Right lung (tissue), 10 donors: ENCODE measurements at places on chromosomes 4 and X. TPM values are rescaled to one million over a fixed set of nuclear protein-coding genes. Genes with fewer than 3 reads are reported as not detected.

- no peak for DNase-seq
Measured at GRCh38 chr4:108078024-108078733, 88.5 kb downstream of the HADH start.

GRCh38 chrX:23855569-23855968 is 52.2 kb downstream of the APOO start:
- no peak for DNase-seq

DNA sequence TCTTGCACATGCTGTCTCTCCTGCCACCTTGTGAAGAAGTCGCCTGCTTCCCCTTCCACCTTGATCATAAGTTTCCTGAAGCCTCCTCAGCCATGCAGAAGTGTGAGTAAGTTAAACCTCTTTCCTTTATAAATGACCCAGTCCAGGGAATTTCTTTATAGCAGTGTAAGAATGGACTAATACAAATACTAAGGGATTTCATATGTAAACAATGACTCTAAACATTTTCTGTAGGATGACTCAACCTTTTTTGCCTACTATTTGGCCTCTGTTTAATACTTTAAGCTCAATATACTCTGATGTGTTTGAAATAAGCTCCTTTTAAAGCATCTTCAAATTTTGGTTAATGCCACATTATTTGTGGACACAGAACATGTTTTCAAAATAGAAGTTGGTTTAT is 813.5 kb upstream of the SLIT2 start:
- DNase-seq, result no peak

DNA sequence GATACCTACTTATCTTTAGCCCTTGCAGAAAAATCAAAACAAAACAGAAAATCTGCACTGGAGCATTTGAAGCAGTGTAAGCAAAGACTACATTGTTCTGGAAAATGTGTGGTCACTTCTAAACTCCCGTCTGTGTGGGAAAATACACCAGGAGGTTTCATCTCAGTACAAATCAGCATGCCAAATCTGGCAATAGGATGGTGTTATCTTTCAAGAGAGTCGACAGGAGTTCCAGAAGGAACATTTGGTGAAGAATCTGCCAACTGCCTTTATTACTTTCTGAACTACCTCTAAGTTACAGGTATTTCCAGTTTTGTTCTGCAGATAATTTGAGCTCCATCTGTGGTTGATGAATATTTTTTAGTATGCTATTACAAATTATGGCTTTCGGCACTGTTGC is 1348.0 kb downstream of the RAPGEF2 start:
- no peak for DNase-seq

DNA sequence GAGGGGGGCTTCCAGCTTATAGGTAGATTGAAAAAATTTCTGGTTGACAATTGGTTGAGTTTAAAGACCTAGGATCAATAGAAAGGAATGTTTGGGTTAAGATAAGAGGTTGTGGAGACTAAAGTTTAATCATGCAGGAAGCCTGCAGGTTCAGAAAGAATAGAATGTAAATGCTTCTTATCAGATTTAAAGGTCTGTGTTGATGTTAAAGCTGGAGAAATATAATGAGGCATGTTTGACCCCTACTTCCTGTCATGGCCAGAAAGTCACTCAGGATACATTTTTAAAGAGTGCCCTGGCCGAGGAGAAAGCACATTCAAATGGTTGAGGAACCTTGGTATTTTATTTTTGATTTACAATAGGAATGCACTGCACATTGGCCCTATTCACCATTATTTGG is 3.9 kb upstream of the RRAGB start:
- DNase-seq, result no peak

DNA sequence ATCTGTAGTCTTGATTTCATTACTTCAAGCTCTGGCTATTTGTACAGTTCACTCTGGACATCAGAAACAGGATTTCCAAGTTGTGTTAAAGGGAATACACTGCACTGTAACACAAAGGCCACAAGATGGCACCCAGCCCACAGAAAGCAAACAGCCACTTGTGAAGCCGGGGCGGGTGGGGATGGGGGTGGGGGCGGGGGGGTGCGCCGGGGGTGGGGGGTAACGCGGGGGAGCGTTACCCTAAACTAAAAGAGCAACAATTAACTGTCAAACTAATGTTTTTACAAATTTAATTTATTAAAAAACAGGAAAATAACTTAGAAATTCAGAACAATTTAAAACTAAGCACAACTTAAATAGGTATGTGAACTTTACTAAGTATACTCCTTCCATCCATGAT is 27.3 kb downstream of the PRDX4 start:
- DNase-seq, result peak; percentile 19

DNA sequence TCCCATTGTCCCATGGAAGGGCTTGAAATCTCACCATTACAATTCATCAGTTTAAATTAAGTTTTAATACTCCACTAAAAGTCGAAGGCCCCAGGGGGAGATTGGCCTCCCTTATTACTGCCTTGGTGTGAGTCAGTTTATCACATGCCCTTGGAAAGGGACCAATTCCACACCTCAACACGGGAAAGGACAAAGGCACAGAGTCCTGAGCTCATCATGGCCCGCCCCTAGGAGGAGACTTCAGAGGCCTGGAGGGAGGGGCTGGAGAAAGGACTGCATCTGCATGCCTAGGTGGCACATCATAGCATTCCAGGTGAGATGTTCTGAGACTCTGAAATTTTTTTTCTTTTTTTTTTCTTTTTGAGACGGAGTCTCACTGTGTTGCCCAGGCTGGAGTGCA is 2.8 kb upstream of the SEL1L3 start:
- DNase-seq, result no peak

DNA sequence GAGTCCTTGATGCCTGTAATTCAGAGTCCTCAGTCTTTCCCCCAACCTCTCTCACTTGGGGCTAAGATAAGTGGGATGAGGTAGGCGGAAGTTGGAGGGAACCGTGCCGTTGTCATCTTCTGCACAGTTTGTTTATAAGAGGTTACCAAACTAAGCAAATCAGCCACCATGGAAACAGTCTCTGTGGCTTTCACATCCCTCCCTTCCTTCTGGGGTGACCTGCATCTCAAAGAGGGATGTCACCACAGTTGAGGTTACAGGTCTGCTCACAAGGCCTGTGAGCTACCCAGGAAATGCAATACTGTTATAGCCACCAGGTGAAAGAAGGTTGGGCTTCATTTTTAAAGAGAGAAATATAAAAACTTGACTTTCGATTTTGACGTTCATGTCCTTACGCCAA is 26.3 kb downstream of the RTL5 start:
- DNase-seq, result no peak

- no peak for DNase-seq
Measured at GRCh38 chr4:54016504-54016903, 47.9 kb downstream of the CHIC2 start.

GRCh38 chrX:13194291-13195103 is 125.4 kb downstream of the ATXN3L start:
- no peak for DNase-seq

DNA sequence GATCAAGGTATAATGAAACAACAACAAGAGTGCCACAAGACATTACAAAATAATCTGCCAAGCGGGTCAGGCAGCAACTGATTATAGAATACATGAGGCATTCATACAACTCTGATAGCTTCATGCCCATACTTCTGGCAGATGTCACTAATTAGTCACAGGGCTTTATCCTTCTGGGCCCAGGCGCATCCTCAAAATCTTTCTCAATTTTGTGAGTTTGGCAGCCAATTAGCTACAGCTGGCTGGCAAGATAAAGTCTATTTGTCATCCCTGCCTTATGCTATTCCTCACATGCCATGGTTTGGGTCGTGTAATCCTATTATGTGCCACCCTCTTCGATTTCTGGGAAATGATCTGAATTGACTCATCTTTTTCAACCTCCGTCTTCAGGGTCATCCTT is 254.3 kb downstream of the PACRGL start:
- DNase-seq, result no peak

DNA sequence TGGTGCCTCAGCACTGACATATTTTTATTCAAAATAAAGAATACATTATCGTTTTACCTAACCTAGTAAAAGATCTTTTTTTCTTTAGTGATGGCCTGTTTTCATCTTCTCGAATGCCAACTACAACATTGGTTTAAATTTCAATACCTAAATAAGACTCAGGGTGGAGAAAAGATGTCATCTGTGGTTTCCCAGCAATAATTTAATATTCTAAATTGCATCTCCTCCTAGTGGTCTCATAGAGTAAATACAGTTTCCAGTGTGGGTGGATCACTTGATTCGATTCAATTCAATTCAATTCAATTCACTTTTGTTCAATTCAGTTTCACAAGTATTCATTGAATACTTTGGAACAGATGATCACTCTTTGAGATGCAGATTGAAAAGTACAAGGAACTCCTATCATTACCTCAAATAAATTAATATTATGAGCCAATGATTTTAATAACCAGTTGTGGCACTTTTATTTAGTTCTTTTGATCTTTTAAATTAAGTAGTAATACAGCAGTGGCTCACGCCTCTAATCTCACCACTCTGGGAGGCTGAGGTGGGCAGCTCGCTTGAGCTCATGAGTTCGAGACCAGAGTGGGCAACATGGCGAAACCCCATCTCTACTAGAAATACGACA is 427.2 kb downstream of the FAT4 start:
- DNase-seq, result no peak

- no peak for DNase-seq
Measured at GRCh38 chrX:94961730-94962129, 1287.7 kb downstream of the FAM133A start.

GRCh38 chr4:146960634-146961033 is 15.0 kb upstream of the TTC29 start:
- no peak for DNase-seq

DNA sequence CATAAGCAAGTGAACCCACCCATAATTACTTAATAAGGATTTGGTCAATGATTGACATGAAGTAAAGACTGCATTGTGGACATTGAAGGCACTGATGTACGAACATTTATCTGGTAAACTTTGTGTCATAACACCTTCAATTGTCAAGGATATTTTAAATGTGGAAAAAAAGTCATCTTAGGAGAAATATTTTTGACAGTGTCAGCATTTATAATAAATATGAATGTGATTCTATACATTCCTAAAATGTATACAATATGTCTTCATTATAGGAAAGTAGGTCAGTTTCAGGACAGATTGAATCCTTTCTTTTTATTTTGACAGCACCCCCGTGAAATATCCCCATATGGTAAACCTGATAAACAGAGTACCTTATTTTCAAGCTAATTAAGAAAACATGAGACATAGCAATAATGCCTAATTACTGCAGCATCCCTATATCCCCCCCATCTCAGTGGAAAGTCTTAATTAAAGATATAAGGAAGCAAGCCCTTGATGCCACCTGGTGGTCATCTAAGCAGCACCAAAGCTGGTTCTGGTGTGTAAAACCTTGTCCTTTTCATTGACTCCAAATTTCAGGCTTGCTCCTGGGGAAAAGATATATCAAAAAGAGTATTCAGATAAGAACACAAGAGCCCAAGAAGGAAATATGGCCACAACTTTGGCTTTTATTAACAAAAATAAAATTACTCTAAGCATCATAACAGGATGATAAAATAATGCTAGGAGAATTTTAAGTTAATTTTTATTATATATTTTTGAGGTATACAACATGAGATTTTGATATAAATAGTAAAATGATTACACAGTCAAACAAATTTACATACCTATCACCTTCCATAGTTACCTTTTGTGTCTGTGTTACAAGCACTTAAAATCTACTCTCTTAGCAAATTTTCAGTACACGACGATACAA is 379.7 kb downstream of the TLL1 start:
- DNase-seq, result no peak

DNA sequence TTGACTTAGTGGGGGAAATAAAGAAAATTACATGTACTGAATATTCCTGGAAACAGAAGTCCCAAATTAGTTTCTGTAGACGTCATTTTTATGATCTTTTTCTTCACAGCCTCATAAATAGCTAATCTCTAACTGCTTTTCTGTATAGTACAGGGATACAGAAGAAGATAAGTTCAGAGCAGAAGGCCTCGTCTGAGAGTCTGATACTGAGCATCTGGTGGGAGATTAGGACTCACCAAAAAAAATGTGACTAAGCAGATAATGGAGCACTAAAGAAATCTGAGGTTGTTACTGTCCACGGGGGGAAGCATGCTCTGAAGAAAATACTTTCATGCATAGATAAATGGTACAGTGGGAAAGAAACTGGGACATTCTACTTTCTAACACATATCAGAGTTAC is 115.3 kb upstream of the TRPC5 start:
- DNase-seq, result no peak

DNA sequence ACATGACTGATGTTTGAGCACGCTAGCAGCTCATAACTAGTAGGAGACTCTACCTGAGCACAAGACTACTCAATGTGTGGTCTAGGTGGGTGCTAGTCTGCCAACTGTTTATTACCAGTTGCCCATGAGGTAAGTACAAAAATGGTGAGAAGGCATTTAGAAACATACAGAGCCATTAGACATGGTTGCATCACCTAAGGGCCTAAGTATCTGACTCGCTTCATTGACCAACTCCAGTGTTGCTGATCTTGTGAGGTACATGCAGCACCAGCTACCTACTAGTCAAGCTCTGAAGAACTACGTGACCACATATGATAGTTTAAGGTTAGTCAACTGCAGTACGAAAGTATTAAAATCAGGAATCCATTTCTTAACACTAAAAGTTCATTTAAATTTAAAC is 39.9 kb downstream of the APBB2 start:
- DNase-seq, result no peak

DNA sequence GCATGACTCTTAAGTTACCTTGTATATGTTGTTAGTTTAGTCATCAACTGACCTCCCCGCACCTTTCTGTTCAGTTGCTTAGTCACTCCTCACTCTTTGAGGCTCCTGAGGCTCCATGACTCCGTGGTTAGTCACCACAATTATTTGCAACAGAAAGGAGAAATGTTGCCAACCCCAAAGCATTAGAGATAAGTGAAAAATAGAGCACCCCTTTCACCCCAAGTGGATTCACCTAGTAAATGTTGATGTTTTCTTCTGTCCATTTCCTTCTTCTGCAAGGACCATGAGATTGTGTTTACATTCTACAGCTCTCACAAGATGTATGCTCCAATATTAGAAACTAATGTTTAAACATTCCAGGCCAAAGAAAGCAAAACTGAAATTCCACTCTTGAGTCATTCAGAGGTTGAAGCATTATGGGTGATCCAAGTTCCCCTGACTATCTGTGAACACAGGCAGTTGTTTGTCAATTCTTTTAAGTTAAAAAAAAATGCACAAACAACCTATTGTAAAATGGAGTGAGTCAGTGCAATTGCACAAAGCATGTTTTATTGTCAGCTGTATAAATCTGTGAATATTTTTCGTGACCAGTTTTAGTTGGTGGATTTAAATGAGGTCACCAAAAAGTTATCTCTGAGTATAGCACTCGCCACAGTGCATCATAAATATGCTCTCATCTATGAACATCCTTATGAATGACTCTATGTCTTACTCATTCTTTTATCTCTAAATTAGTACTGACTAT is 552.4 kb upstream of the MAGEB2 start:
- no peak for DNase-seq

SPCS3 gene
- polyA plus RNA-seq, result 90.1 TPM

FAM241A gene
- 2.8 TPM for polyA plus RNA-seq

HTN1 gene
- not detected for polyA plus RNA-seq

HSPA4L gene
- 5.9 TPM for polyA plus RNA-seq

DDX3X gene
- 256 TPM for polyA plus RNA-seq

UCP1 gene
- 0.54 TPM for polyA plus RNA-seq

SSX1 gene
- not detected for polyA plus RNA-seq

RTL5 gene
- 29.1 TPM for polyA plus RNA-seq

BEND4 gene
- polyA plus RNA-seq, result 0.03 TPM

RAB9B gene
- 3.0 TPM for polyA plus RNA-seq
